NCI-H146 (cell line): ENCODE measurements at places on chromosomes 6 and 20.

GRCh38 chr6:139017227-139017626 lies 11.3 kb upstream of the ABRACL start:
- DNase-seq = no peak

- DNase-seq = no peak
Measured at GRCh38 chr6:88263591-88263990, 97.4 kb upstream of the CNR1 start.

DNA sequence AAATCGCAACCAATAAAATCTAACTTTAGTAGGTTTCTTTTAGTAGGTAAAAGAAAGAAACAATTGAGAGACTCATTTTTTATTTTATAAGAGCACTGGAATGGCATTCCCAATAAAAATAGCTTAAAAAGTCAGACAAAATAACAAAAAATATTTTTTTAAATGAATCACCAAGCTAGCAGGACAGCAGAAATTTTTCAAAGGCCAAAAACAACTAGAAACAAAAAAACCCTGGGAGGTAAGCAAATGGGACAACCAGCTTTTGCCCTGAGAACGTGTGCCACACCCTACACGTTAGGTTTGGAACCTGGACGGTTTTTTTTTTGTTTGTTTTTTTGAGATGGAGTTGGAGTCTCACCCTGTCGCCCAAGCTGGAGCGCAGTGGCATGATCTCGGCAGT lies 19.6 kb downstream of the GPLD1 start:
- no peak for DNase-seq

DNA sequence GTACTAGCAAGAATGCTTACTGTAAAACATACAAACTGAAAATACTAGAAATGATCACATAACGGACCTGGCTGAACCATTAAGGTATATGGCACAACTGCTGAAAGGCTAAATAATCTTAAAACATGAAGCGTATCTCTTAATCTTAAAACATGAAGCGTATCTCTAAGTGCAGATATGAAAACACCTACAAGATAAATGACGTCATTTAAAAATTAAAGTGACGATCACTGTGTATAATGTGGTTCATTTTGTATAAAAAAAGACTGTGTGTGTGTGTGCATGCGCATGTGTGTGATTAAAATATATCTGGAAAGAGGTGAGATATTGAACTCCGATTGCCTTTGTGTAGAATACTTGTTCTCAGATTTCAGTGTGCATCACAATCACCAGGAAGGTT lies 780.4 kb downstream of the KIF16B start:
- DNase-seq = no peak

- DNase-seq = no peak
Measured at GRCh38 chr6:168165373-168165772, 86.4 kb upstream of the FRMD1 start.

- DNase-seq = no peak
Measured at GRCh38 chr20:8330785-8331695, 199.0 kb downstream of the PLCB1 start.

DNA sequence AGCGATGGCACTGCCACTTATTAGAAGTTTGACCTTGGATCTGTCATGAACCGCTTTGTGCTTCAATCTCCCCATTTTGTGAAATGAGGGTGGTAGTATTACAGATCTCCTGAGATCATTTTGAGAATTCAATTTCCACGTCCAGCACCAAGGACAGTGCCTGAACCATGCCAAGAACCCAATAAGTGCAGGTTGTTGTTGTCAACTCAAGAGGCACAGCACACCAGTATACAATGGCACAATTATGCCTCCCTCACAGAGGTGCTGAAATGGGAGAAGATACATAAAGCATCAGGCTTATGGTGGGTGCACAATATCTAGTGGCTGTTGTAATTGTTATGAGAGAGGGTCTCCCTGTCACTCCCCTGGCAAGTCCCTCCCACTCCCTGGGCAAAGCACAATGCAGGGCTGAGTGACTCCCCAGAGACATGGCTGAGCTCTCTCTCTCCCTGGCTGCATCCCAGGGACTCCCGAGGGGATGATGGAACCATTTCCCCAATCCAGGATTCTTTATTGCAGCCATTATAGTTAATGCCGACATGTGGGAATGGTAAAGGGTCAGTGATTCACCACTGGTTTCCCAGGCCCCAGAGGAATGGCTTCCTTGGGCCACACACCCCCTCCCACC lies 78.7 kb downstream of the CDH22 start:
- DNase-seq = no peak

DNA sequence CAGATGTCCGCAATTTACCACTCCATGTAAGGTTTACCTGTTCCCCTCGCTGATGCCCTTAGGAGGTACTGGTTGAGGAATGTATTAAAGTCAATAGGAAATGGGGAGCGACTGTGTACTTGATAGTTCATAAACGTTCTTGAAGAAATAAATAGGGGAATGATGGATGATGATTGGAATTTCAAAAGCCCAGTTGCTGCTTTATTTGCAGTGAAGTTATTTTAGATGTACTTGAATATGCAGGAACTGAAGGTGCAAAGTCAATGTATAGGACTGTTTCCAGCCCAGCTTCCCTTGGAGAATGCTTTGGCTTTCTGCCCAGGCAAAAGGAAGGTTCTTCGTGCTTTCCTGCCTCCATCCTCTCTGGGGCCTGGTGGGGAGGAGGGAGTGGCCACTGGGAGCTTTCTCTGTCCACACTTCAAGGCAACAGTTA lies 19.8 kb downstream of the ADGRF5 start:
- no peak for DNase-seq

DNA sequence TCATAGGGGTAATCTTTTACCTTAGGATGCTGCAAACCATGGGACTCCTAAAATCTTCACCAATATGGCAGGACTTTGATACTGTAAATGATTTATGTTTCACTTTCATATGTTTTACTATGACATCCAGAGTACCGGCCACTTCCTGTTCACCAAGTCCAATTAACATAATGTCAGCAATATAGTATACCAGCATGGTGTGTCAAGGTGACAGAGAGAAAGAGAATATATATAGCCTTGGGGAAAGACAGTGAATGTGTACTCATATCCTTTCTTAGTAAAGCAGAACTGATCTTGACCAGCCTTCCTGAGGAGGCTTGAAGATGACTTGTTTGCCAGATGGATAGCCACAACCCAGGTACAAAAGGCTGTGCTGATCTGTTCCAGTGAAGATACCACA lies 127.9 kb downstream of the NRN1 start:
- no peak for DNase-seq

- DNase-seq = no peak
Measured at GRCh38 chr6:126824226-126824625, 294.2 kb upstream of the RSPO3 start.

DNA sequence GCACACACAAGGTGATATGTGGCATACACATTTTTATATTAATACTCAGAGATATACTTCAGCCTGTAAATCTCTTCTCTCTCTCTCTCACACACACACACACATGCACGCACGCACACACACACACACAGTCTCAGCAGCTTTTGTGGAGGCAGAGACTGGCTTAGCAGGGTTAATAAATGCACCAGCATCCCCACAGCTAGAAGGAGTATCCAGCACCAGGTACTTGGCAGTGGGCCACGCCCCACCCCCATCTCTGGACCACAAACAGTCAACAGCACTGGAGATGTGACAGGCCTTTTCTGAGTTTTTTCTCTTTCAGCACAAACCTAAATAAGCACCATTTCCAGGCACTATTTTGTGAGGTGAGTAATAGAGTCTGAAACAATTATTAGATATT lies 47.3 kb upstream of the LRFN2 start:
- peak; percentile 46 for DNase-seq

- peak; percentile 26 for DNase-seq
Measured at GRCh38 chr20:22623211-22623610, 38.8 kb upstream of the FOXA2 start.

DNA sequence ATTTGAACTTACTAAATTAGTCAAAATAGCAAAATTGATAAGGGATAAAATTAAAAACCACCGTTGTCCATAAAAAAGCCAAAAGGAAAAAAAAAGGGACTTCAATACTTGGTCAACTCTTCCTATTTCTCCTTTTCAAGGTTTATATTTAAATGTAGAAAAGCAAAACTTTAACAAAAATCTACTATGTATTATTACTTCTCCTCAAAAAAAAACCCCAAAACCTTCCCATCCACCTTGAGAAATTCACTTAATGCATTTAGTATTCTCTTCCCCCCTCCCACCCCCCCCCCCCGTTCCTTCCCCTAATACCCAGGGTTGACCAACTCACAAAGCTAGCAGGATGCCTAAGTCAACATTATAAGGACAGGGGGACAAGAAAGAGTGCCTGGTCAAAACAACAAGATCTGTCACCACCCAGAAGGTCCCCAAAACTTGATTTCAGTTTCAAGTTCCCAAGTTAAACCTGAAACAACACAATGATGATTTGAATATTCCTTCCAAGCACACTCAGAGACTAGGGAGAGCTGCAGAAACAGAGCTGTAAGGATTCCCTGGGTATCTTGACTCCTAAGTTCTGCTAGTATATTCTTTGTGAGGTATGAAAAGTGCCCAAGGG lies 14.6 kb downstream of the GMDS start:
- no peak for DNase-seq

- peak; percentile 28 for DNase-seq
Measured at GRCh38 chr20:10113746-10114145, 79.0 kb downstream of the ANKEF1 start.

DNA sequence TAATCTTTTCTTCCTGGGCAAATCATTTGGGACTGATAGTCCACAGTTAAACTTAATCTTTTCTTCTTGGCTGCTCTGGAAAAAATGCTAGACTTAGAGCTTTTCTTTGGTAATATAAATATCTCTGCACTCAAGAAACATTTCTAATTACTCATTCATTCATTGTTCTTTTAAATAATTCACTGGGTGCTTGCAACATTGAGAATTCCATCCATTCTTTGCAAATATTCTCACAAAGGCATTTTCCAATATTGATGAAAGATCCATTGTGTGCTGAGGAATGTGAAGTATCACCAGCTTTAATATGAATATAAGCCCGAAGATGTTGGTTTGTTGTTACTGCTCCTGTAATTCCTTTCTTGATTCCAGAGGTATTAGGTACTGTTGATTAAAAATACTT lies 38.4 kb downstream of the AKAP7 start:
- no peak for DNase-seq

GRCh38 chr6:124683507-124683906 lies 278.7 kb upstream of the RNF217 start:
- peak; percentile 77 for DNase-seq

- DNase-seq = no peak
Measured at GRCh38 chr6:141452354-141452686, 680.4 kb upstream of the GJE1 start.

GRCh38 chr6:148720406-148720805 lies 26.4 kb upstream of the UST start:
- DNase-seq = no peak

DNA sequence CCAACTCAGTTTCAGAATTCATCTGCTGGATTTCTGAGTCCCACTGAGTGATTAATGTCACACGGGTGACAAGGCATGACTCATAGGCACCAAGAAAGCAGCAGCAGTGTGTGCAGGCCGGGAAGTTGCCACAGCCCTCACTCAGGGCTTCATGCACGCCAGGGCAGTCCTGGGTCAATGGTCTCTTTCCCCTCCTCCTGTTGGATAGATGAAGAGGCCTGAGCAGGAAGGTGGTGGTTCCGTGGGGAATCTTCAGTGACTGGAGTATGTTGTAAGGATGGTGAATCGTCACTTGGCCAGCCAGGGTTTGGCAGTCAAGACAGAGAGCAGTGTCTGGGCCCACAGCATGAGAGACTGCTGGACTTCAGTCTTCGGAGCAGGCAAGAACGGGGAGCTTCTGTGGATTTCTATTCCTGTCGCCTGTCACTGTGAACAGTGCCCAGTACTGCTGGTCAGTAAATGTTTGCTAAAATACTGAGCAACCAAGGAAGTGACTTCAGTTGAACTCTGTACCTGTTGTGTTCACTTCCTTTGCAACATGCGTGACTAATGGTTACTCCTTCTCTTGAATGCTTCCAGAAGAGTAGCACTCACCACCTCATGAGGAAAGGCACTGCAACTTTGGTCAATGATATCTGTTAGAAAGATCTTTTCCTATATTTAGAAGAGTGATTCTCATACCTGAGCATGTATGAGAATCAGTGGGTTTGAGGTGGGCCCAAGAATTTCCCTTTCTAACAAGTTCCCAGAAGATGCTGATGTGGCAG lies 62.0 kb upstream of the CD93 start:
- no peak for DNase-seq

- no peak for DNase-seq
Measured at GRCh38 chr6:88651400-88651799, 312.0 kb downstream of the RNGTT start.

DNA sequence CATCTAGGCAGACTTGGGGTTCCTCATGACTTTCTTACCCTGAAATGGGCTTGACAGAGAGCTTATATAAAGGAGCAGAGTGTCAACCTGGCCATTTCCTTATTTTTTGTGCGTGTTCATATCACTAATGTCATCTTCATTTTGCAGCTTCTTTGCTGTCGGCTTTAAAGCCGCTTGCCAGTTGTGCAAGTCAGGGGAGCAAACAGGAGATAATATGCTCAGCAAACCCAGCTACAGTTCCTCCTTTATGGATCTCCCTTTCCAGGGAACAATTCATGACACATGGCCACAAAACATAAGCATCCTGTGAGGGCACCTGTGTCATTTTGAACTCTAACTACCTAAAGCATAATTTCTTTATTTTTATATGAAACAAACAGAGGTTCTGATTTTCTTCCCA lies 6.5 kb upstream of the TUBB2B start:
- no peak for DNase-seq

GRCh38 chr6:156787569-156788492 lies 10.7 kb downstream of the ARID1B start:
- DNase-seq = no peak

GRCh38 chr6:169079650-169080049 lies 174.0 kb downstream of the THBS2 start:
- no peak for DNase-seq

DNA sequence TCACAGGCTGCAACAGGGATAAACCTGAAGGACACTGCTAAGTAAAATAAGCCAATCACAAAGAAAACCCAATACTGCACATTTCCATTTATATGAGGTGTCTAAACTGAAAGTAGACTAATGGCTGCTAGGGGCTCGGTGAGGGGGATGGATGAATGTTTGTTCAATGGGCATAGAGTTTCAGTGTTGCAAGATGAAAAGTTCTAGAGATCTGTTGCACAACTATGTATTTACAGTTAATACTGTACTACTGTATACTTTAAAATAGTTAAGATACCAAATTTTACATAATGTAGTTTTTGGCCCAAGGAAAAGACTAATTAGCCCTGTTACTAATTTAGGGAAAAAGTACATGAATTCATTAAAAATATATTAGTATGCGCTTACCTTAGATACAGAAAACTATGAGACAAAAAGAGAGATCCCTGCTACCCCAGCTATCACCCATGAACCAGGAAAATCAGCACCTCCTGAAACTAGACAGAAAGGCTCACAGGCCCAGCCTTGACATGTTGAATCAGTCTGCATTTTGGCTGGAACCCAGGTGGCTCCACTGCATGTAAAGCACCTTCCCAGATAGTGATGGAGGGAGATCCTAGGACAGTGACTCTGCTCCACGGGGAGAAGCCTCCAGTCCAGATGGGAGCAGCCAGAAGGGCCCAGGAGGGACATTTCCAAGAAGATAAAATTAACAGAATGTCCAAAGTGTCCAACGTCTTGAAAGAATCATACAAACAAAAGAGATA lies 16.1 kb downstream of the HLA-F start:
- no peak for DNase-seq
